ENCODE measurements at places on chromosomes 4 and X.

GRCh38 chrX:39331082-39331704 lies 529.9 kb downstream of the MID1IP1 start:
- DNase-seq, result no peak

DNA sequence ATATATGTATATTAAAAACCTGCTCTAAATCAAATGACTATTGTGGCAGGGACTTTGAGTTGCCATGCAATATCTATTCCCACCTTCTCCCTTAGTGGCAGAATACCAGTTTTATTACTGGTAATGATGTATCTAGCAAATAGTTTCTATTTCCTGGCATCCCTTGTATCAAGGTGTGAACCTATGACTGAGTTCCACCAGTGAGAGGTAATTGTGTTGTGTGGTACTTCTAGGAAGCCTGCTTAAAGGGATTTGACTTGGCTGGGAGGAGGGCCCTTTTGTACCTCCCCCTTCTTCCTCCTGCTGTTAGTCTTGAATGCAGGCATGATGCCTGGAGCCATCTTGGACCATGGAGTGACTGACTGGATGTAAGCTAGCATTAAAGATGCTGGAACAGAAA lies 65.4 kb upstream of the DYNLT3 start:
- DNase-seq, result no peak

GRCh38 chr4:54499308-54500074 lies 158.3 kb upstream of the KIT start:
- DNase-seq, result peak; percentile 40

- DNase-seq, result no peak
These were observed 188.6 kb upstream of the IL15 start for GRCh38 chr4:141447761-141448160.

DNA sequence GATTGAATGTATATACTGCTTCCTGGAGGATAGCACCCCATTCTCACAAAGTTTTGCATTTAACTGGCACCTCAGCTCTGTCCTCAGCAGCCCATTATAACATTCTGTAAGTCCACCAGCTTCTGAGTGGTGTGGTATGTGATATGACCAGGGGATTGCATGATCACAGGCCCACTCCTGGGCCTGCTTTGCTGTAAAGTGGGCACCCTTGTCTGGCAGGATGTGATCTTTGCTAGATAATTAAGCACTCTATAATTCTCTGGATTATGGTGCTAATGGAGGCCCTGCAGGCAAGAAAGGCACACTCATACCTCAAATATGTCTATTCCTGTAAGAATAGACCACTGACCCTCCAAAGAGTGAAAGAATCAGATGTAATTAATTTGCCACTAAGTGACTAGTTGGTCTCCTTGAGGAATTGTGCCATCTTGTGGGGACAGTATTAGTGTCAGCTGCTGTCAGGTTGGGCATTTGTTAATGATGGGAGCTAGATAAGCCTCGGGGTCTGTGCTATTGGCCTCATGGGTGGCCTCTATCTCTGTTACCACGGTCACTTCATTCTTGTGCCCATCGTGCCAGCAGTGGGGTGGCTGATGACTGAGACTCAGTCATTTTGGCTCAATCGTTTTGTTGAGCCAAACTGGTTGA lies 2.2 kb upstream of the CFI start:
- peak; percentile 70 for DNase-seq

- no peak for DNase-seq
These were observed 70.3 kb downstream of the WFS1 start for GRCh38 chr4:6339818-6340445.

DNA sequence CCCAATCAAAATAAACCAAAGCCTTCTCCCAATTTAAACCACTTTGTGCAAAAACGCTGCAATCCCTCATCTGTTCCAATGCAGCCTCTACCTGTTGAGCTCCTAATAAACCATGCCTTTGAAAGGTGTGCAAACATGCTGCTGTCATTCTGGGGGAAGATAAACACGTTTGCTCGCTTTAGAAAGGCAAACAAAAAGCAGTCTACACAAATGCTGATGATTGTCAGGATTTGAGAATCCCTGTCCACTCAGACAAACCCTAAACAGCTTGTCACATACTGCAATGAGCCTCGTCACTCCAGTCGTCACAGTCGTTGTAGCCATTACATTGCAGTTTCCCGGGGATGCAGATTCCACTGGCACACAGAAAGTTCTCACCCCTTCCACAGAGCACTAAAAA lies 145.2 kb downstream of the CORIN start:
- no peak for DNase-seq

DNA sequence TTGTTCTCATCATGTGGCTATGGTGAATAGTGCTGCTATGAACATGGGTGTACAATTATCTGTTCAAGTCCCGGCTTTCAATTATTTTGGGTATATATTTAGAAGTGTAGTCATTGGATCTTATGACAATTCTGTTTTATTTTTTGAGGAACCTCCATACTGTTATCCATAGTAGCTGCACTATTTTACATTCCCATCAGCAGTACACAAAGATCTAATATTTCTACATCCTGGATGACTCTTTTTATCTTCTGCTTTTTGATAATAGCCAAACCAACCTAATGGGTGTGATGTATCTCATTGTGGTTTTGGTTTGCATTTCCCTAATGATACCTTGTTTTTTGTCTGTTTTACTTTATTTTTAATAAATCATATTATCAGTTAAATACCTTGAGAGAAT lies 12.9 kb upstream of the IL13RA1 start:
- DNase-seq, result no peak

DNA sequence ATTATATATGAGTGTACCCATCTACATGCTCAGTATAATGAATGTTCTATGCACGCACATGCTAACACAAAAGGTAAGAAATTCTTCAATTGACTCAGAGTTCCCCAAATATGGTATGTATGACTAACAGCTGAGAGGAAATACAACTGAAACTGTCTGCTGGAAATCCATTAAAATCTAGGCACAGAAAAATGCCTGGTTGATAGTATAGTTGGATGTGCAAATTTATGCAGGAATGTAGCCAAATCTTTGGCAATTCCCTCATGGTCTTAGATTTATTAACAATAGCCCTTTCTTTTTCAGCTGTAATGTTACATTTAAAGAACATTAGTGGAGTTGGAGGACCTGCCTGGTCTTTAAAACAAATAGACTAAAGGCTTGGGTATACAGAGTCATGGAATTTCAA lies 5.5 kb downstream of the CAMK2D start:
- DNase-seq, result peak; percentile 49

DNA sequence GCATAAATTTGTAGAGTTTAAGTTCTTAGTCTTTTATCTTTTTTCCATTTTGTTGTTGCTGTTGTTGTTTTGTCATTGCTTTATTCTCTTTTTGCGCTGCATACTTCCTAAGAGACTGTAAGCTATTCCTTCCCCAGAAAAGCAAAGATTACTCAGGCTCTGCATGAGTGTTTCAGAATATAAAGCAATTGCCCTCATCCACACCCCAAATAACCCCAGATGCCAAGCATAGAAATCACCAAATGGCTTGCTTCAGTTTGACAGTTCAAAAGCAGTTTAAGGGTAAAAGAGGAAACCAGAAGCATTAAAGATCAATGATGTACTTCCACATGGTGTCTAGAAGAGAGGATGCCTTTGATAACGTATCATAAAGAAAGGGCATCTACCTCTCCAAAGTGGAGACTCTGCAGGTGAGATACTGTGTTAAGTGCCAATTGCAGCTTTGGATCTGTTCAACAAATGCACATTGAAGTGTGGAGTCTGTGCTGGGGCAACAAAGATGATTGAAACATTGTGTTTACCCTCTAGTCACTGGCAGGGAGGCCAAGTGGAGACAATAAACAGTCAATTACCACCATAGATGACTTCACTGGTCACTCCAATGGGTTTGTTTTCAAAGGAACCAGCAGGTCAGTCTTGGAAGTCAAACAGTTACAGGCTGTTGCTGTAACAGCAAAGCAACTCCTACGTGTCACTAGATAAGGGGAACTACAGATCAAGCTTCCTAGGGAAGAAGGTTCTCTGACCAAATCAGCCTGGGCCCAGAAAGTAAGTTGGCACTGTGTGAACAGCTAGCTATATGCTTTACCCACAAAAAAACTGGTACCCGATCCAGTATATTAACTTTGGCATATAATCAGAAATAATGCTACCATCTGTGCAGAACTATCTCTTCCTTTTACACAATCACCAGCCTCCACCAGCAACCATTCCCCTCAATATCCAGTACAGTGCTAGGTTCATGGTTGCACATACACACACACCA lies 40.6 kb upstream of the IL21 start:
- peak; percentile 78 for DNase-seq

DNA sequence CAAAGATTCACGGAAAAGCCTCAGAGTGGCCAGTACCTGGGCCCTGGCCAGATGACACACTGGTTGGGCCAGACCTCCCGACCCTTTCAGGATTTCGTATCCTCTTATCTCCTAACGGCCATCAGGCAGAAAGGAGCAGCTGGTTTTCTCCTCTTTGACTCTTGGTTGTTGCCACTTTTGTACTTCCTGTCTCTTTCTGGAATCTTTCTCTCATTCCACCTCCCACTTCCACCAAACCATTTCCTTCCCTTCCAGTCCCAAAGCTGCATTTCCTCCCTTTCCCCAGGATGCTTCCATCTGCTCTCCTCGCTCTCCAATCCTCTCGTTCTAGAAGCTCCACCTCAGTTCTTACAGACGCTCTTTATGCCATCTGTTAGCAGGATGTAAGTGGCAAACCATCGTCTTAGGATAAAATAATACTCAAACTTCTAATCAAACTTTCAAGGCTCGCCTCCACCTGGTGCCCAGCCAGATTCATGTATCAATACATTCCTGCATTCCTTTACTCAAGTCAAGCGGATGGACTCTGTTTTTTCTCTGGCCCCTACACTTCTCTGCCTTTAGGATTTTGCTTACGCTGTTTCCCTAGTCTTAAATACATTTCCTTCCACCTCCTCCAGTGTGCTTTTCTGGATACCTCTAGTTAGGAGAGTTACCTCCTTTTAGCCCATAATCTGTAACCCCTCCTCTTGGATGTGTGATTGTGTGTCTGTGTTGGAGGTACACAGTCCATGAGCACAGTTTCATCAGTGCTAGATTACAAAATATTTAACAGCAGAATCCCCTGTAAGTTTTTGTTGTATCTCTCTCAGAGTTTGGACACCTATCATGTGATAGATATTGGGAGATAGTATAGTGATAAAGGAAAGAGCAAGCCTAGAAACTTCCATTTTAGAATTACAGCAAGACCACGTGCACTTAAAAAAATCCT lies 70.4 kb downstream of the LDB2 start:
- peak; percentile 93 for DNase-seq

DNA sequence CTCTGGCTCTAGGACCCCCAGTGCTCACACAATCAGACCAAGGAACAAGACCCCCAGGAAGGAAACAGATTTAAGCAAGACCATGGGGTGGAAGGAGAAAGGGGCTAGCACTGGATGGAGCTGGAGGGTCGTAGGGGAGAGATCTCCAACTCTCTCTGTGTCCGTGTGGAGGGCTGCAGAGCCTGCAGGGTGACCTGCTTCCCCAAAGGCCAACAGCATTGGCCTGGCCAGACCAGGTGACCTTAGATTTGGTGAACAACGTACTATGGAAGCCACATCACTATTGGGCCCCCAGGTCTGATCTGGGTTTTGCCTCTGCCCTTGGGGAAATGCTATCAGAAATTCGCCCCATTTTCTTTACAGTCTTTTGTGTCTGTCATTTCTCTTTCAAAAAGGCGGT lies 26.0 kb downstream of the NLGN3 start:
- no peak for DNase-seq

DNA sequence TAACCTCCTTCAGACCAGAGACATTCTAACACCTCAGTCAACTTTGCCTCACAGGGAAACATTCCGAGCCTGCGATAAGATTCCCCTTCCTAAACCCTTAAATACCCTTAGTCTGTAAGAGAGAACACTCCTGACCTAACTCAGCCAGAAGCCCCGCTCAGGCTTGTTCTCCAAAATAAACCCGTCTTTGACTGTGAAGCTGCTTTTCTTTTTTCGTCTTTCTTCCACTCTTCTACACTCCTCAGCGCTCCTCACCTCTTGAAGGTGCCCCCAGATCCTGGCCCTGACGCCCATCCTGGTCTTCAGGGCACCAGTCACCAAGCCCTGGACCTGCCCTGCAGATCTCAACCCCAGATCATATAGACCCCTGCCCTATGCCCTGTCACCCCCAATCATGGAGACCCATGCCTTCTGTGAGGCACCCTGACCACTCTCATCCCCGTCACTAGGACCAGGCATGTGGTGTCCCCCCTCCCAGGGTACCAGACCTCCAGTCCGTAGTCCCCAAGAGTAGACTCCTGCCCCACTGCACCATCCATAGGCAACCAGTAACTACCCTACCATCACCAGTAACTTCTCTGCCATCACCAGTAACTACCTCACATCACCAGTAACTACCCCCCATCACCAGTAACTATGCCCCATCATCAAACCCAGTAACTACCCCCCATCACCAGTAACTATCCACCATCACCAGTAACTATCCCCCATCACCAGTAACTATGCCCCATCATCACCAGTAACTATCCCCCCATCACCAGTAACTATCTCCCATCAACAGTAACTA lies 3.5 kb downstream of the ASMTL start:
- no peak for DNase-seq

GRCh38 chrX:46044486-46044885 lies 500.7 kb downstream of the ZNF674 start:
- DNase-seq, result no peak

DNA sequence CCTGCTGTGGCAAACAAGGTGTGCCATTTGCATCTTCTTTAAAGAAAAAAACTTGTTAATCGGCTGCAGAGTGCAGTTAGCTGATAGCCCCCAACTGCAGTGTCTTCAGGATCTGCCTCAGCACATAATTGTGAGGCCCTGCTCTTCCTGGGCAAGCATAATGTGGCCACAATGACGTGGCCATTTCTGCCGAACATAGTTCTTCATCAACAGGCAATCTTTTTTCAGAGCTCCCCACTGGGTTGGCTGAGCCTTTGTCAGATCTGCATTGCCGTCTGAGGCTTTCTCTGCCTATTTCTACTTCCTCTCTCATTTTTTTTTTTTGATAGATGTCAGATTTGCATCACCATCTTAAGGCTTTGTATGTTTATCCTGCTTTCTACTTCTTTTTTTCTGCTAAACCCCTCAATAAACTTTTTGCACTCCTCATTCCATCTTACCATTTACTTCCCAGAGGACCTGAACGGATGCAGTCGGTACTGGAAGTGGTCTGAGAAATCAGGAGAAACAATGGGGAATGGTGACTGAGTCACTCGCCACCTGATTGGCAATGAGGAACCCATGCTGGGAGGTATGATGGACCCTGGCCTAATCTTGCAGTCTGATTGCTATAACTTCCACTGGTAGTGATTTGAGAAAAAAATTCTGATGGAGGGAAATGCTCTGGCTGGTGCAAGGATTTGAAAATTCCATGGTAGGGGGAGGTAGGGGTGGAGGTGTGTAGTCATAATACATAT lies 21.2 kb upstream of the TAB3 start:
- no peak for DNase-seq

GRCh38 chr4:168604496-168605373 lies 107.9 kb downstream of the PALLD start:
- peak; percentile 62 for DNase-seq

All from brain (organoid and tissue), 16 donors.